ENCODE measurements at places on chromosomes 2 and 18.

DNA sequence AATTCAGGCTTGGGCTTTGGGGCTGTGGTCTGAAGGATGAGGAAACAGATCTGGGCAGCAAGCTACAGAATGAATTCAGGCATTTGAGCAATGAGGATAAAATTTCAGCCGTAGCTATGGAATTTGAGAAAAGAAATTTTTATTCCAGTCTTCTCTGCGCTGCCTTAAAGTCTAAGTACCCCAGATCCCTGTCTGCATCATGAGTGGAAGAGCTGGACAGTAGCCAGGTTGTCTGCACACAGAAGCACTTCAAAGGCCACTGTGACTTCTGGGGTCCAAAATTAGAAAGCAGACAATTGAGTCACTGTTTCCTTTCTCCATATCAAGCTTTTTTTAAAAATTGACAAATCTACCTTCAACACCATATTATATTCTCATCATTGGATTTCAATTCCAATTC lies 787.6 kb upstream of the GCFC2 start:
- DNase-seq, result no peak

GRCh38 chr2:191213333-191213732 lies 31.9 kb upstream of the MYO1B start:
- no peak for DNase-seq

- DNase-seq, result no peak
Measured at GRCh38 chr2:204321027-204321800, 224.1 kb upstream of the PARD3B start.

DNA sequence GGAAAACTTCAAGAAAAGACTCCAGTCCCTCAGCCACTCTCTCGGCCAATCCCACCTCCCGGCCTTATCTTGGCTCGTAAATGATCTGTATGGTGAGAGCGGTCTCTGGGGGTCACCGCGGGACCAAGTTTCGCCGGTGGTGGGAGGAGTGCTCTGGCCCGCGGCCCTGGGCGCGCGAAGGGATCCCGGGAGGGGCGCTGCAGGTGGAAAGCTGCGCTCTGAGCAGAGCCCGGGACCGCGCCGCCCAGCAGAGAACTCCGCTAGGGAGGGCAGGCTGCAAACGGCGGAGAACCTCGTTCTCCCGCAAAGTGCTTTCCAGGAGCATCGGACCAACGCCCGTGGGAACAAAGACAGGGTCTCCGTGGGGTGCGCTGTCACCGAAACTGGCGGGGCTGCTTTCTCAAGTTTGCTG lies 622 bp downstream of the LRP2 start:
- DNase-seq, result no peak

- DNase-seq, result no peak
Measured at GRCh38 chr2:33395034-33395433, 81.4 kb upstream of the RASGRP3 start.
